ENCODE measurements at places on chromosomes 5 and 9.

GRCh38 chr5:100600298-100600994 lies 65.3 kb downstream of the FAM174A start:
- DNase-seq = no peak

DNA sequence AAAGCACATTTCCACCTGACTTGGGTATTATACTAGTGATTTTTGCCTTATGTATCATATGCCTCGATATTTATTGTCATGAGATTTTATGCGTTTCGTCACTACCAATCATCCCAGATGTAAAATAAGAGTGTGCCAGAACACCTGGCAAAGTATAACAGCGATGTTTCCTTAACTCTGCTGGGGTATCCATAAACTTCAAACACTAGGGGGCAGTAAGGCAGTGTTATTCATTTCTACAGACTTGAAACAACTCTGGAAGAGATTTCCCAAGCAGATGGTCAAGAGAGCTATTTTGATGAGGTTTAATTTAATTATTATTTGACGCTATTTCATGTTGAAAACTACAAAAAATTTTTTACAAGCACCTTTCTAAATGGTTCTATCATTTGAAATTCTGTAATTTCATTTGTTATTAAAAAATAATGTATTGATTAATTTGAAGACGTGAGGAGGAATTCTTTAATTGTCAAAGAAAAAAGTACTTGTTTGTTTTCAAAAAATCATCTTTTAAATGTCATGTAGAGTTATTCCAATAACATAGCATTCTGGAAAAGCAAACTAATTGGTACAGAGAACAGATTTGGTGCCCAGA lies 388.5 kb upstream of the CTNND2 start:
- peak; percentile 31 for DNase-seq

DNA sequence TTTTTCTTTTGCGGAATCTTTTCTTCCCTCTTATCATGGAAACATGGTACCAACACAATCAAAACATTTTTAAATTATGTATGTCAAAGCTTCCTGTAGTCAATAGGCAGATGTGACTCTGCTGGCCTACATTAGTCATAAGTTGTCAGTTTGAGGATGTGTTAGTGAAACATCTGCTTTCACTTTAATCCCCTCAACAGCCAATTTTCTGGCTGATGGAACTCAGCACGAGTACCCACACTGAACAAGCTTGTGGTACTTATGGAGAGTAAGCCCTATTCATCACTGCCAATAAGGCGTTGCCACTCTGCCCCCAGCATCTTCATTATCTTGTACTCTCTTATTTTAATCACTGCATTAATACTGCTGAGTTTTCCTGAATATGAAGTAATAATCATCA lies 1034.4 kb downstream of the CDH9 start:
- DNase-seq = no peak

DNA sequence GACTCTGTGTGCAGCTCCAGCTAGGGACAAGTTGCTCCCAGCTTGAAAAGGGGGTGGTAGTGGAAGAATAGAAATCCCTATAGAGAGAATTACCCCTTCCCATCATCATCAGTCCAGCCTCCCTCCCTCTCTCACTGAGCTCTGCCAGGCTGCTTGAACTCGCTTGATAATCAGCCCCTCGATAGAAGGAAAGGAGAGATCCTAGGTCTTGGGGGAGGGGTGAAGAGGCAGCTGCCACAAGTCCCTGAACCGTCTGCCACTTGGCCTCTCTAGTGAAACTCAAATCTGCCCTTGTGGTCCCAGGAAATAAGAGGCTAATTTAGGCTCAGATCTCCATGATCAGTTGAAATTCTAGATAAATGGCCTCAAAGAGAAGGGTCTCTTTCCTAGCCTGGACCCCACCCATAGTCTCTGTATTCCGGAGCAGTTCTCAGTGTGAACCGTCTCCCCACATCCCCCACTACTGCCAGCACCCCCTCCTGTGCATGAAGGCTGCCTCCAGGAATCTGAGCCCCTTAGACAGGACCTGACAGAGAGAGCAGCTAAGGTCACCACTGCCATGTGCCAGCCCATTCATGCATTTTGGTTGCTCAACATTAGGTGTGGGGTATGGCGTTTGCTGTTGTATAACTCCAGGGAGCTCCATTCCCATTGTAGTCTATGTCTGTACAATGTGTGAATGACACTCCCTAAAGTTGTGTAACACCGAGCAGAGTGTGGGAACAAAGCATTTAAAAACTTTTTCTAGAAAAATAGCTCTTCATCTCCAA lies 5.5 kb downstream of the DNAJB5 start:
- DNase-seq = no peak

GRCh38 chr5:11139217-11139865 lies 378.3 kb upstream of the DAP start:
- peak; percentile 24 for DNase-seq

- DNase-seq = no peak
Measured at GRCh38 chr9:121975801-121976277, 117.3 kb downstream of the TTLL11 start.

GRCh38 chr9:125767349-125767748 lies 20.2 kb downstream of the PBX3 start:
- DNase-seq = no peak

GRCh38 chr9:135480071-135480939 lies 723 bp downstream of the PPP1R26 start:
- DNase-seq = peak; percentile 60

DNA sequence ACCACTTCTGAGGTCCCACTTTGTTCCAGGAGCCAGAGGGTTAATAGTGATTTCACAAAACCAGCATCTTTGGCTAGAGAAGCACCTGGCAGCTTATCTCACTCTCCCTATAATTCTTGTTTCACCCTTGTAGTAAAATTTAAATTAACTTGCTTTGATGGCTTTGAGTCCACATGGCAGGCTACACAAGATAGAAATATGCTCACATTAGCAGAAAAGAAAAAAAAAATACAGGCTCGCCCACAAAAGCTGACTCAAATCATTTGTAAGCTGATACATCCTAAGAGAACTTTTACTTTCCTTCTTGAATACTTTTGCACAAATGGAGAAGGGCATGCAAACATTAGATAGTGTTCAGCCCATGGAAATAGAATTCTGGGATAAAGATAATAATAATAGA lies 36.2 kb downstream of the TNFSF15 start:
- no peak for DNase-seq

GRCh38 chr5:151956725-151957124 lies 32.1 kb upstream of the GLRA1 start:
- DNase-seq = no peak

DNA sequence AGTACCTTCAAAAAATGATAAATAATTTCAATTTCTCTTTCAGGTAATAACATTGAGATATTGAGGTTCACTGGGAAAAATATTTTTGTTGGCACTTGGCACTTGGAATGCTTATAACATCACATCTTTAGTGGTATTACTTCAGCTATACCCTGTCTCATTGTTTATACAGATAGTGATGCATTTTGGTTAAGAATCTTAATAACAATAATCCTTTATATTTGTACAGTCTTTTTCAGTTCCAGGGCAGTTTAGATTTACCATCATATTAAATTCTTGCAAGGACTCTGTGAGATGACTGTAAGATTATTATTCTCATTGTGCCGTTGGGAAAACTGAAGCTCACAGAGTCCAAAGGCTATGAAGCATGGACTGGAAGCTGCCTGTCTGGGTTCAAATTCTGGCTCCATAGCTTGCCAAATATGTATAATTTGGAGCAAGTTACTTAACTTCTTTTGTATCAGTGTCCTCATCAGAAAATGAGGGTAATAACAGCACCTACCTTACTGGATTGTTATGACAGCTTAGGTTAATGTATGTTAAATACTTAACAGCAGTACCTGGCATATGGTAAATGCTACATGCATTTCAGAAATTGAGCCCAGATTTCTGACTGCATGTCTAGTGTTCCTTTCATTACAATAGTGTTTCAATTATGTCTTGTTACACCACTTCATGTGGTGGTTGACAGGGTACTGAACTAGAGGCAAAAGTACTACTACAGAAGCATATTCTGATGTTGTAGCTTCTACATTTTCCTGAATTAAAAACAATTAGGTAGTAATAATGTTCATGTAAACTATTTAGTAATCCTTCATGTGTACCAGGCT lies 272.2 kb downstream of the PLK2 start:
- DNase-seq = no peak

- no peak for DNase-seq
Measured at GRCh38 chr9:136840877-136841645, 1.2 kb upstream of the AJM1 start.

DNA sequence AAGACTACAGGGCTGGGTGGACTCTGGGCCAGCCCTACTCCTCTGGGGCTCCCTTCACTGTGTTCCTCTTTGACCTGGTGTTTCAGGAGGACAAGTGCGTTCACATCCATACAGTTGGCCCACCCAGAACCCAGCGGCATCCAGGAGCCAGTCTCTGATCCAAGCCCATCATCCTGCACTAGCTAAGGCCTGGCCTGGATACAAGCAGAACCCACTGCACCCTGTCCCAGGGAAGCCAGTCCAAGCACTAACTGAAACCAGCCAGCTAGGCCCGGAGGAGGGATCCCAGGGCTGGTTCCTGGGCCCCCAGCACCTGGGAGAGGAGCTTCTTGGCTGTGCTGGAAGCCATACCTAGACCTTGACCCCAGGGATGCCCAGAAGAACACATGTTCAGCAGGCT lies 4.1 kb upstream of the GBGT1 start:
- DNase-seq = no peak

DNA sequence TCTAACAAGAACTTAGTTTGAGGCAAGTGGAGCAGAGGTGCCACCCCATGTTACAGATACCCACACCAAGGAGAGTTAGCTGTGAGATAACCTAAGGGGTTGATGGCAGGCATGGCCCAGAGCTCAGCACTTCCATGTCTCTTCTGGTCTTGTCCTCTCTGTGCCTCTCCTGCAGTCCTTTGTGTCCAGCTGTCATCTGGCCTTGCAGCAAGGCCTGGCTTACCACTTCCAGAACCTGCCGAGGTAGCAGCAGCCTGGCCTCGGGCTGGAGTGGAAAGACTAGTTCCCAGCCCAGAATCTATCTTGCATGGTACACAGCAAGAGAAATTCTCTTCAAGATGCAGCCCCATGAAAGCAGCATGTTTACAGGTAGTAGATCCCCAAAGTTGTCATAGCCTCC lies 41.5 kb downstream of the PIP5K1B start:
- no peak for DNase-seq

DNA sequence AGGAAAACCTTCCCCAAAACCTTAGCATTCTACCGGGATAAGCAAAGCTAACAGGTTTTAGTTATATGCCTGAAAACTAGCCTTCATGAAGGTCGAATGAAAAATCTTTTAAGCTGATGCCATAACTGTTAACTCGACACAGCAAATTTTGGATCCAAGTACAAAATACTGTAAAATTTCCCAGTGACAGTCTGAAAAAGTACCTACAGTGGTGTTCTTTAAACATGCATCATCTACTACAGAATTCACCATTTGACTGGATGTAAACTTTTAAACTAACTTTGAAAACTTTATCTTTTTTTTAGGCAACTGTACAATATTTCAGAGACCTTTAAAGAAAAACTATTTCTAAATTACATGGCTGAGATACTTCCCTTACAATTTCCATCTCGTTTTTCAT lies 791 bp downstream of the RAPGEF6 start:
- DNase-seq = no peak

DNA sequence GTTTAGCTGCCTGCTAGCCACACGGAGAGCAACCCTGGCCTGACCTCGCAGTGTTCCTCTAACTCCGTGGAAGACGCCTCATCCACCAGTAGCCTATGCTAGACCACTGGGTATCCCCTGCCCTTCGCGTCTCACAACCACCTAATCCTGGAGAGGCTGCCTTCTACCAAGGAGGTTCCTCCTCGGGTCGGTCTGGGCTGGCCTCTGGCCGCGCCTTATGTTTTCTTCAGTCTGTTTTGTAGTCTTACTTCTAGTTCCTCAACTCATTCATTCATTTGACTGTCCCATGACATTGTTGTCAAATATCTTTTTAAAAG lies 1.6 kb upstream of the TPM2 start:
- peak; percentile 49 for DNase-seq

DNA sequence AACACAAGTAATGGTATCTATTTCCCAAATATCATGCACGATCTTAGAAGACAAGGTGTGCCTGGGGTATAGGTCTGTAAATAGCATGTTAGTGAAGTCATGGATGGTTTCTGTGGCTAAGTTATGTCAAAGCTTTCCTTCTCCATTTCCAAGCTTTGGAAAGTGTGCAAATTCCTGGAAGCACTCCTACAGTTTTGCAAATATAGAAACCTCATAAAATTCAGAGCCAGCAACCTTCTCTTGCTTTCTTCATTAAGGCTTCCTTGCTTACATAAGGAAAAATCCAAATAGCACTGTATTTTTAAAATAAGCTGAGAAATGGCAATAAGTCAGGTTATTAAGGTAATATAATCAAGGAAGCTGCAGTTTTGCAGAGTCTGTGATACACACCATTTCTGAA lies 134.6 kb upstream of the DPYSL3 start:
- DNase-seq = no peak

DNA sequence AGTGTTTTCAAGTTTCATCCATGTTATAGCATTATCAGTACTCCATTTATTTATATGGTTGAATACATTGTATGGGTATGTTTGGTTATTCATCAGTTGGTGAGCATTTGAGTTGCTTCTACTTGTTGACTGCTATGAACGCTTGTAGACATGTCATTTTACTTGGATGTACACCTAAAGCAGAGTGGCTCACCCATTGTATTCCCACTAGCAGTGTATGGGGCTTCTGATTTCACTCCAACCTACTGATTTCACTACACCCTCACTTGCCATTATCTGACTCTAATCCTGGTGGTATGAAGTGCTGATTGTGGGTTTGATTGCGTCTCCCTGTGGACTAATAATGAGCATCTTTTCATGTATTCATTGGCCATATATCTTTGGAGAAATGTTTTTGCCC lies 9.5 kb downstream of the NPM1 start:
- no peak for DNase-seq

GRCh38 chr9:105118636-105119035 lies 125.8 kb upstream of the SLC44A1 start:
- DNase-seq = no peak

DNA sequence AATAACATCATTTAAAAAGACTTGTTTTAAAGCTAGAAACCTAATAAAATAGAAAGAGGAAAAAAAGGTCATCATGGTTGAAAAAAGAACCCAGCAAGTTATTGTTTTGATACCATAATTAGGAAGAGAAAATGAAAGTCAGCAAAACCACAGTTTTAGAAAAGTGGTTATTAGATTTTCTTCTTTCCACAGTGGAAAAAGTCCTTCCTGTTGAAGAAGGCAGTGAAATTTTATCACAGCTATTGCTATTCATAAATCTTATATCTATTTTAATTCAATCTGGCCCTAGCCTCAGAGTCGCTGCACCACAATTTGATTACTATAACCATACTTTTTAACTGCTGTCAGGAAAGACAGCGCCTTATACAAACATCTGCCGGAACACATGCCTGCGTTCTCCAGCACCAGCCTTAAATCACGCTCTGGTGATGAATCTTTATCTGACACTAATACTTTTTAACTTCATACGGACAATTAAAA lies 60.3 kb downstream of the MAPKAP1 start:
- DNase-seq = no peak

Data from iPS-NIHi11 (cell line).